ENCODE measurements at places on chromosomes 1 and 21. TPM values are rescaled to one million over a fixed set of nuclear protein-coding genes. Genes with fewer than 3 reads are reported as not detected.

- DNase-seq: peak; percentile 44
These were observed 458.0 kb upstream of the VAMP3 start for GRCh38 chr1:7313081-7313546.

The SMIM1 gene
- total RNA-seq: not detected

GRCh38 chr1:245440922-245441321 lies 286.1 kb downstream of the KIF26B start:
- DNase-seq: no peak

GRCh38 chr1:41444246-41444645 lies 40.2 kb downstream of the EDN2 start:
- DNase-seq: no peak

GRCh38 chr1:107545056-107545577 lies 404.3 kb downstream of the NTNG1 start:
- no peak for DNase-seq

DNA sequence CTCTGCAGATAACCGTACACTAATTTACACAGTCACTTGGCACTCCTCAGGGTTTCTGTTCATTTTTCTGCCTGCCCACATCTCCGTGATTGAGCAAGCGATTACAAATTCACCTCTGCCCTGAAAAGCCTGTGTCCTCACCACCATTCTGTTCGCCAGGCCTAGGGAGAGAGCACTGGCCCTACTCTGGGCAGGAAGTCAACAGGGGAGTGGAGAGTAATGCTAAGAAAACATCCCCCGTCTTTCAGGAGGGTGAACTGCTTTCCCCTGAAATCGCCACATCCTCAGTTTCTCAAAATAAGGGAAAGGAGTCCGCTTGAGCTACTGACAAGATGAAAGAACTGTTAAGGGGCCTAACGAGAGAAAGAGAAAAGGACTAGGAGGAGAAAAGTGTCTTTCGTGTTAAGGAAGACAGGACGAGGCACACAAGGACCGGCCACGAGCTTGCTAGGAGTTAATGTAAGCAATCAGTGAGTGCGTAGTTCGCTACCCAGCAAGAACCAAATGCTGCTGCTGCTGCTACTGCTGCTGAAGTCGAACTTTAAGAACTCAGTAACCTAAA lies 632 bp downstream of the PEX19 start:
- peak; percentile 62 for DNase-seq

DNA sequence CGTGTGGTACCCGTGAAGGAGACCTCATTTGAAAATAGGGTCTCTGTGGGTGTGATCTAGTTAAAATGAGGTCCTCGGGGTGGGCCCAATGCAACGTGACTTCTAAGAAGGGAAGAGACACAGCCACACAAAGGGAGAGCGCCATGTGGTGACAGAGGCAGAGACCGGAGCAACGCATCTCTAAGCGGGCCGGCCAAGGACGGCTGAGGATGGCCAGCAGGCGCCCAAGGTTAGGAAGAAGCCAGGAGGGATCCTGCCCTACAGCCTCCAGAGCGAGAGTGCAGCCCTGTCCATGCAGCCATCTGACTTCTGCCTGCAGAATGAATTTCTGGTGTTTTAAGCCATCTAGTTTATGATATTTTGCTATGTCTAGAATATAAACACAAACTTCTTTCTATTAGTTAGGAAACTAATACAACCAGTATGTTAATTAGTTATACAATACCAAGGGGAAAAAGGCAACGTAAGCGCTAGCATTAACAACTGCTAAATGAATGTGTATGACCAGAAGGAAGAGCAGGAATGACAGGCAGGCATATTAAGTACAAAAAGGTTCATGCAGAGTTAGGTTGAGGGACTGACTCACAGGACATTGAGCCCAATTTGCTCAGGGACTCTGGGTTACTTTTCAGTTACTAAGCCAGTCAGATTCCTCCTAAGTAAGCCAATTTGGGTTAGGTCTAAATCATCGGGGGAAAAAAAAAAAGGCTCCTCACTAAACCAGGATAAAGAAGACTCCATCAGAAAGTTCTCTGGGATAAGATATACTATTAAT lies 4.1 kb downstream of the CEP104 start:
- DNase-seq: no peak

The RAVER2 gene
- total RNA-seq: 10.1 TPM

- no peak for DNase-seq
These were observed 5.5 kb upstream of the CD1A start for GRCh38 chr1:158248771-158249170.

DNA sequence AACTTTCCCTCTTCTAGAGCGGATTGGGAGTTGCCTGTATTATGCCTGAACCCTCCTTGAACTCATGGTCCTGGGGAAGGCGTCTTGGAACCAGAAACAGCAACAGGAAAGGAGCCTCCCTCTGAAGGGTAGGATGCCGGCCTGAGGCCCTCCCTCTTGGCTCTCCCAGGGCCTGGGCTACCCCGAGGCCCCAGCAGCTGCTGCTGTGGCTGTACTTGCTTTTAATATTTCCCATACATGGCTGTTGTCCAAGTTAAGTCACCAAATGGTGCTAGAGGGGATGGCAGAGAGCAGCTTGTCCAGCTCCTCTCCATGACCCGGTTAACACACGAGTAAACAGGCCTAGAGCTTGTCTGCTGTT lies 10.5 kb downstream of the CHRNB2 start:
- peak; percentile 28 for DNase-seq

DNA sequence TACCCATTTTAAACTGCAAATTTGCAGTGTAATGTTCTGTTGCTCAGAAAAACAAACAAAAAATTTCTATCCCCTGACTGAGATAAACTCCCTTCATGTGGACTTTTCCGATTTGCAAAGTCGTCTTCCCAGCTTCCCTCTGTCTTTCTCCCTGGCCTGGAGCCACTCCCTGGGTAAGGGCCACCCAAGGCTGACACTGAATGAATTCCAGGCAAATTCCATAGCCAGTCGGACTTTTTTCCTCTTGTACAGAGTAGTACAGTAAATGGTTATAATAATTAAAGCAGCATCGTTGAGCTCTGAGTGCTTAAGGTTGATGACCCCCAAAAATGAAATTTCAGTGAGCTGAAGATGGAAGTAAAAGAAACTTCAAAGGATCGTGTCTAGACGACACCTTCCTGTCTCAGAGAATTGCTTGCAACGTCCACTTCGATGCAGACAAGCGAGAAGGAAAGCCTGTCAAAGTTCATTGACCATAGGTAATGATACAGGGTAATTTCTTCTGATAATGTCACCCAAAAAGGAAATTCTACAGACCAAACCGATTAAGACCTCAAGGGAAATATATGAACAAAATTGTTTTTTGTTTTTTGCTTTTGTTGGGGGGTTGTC lies 33.6 kb upstream of the LHX8 start:
- no peak for DNase-seq

DNA sequence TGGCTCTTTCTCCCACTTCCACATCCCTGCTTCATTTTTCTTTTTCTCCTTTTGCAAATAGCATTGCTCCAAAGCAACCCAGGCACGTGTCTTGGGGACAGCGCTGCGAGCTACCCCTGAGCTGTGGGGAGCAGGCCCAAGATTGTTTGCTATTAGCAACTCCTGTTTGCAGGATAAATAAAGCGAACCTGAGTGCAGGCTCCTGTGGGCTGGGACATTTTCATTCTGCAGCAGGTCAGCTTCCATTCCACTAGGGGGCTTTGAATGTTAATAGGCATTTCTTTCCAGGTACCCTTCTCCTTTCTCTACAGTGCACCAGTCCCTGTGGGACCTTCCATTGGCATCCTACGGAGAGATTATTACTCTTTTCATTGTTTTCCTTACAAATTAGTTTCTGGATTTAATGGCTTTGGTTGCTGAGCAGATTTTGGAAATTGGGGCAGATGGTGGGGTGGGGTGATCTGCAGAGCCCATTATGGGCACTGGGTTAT lies 54.0 kb downstream of the OLFML3 start:
- DNase-seq: peak; percentile 12

GRCh38 chr1:231618609-231619256 lies 7.9 kb upstream of the DISC1 start:
- peak; percentile 47 for DNase-seq

The HTR6 gene
- not detected for total RNA-seq

DNA sequence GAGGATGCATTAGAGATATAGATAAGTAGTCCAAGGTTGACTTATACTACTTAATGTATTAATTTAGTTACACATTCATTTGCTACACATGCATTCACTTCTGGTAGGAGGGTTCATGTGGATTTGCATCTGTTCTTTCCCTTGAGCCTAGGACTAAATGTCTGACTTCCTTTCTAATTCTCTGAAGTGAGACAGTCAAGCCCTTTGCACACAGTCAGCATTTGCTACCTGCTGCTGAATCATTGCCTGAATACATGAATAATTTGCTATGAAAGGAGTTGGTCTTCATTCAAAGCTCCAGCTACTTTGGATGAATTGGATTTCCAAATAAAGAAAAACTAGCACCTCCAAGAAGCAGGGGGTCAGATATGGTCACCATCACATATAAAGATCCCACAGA lies 154.8 kb upstream of the DAB1 start:
- no peak for DNase-seq

DNA sequence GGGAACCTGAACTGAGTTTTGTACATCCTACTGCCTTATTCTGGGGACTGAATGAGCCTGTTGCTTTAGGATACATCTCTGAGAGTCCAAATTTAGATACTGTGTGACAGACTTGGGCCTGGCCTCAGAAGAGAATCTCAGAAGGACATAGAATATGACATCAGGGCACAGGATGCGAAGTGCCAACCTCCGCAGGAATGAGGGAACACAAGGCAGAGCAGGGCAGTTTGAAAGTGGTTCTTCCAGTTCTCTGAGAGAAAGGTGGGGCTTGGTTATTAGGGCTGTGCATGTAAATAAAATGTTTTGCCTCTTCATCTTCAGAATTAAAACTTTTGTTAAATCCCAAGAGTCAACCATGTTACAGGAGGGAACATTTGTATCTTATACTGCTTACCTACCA lies 23.1 kb downstream of the TRAF5 start:
- DNase-seq: no peak

- peak; percentile 29 for DNase-seq
These were observed 21.1 kb downstream of the IPO9 start for GRCh38 chr1:201850053-201850397.

- peak; percentile 71 for DNase-seq
These were observed 139.6 kb upstream of the NRIP1 start for GRCh38 chr21:15204140-15204969.

The NBPF10 gene
- 0.24 TPM for total RNA-seq

- no peak for DNase-seq
These were observed 70.0 kb upstream of the FMN2 start for GRCh38 chr1:240021709-240022108.

DNA sequence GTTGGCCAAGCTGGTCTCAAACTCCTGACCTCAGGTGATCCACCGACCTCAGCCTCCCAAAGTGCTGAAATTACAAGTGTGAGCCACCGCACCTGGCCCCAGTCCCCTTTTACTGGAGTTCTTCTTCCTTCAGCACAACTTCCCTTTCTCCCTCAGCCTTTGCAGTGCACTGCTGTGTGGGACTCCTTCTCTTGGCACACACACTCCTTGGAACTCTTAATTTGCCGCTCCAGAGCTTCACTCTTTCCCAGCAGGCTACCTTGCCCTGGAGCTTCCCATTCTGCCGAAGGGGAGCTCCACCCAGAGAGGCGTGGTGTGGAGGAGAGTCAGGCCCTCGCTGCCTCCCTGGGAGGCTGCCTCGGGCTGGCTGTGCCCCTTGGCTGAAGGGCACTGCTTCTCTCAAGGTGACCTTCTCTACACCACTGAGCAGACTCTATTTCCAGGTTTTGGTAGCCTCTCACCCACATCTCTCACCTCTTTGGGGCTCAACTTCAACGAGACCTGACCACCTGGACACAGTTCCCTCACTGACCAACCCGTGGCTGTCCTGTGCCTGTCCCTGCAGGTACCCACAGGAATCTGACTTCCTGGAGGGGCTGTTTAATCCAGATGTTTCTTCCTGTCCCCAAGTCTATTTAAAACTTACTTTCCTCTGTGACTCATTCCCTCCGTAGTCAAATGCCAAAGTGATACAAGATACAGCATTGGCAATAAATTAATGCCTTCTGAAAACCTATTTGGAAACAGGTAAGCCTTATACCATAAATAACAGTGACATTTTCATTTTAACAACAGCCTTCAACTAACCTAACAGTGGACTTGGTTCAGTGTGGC lies 227.3 kb upstream of the KIAA0040 start:
- DNase-seq: peak; percentile 3

GRCh38 chr1:225425201-225425786 lies 2.5 kb downstream of the LBR start:
- no peak for DNase-seq

DNA sequence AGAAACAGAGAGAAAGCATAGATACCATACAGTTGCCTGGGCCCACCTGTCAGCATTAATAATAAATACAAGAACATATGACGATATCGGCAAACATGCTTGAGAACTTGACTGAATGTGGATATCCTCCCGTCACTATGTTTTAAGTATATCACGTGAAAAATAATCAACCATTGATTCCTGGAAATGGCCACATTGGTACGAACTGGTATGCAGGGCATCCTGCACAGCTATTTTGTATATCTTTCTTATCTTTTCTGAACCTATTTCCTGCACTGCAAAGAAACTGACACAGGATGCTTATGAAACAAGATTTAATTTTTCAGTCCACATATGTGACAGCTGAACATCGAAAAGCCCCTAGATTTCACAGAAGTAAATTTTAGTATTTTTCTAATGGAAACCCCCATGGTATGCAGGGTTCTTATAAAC lies 22.8 kb upstream of the RGS1 start:
- no peak for DNase-seq

The FCRL6 gene
- total RNA-seq: 14.7 TPM

The PGM1 gene
- total RNA-seq: 65.2 TPM

- no peak for DNase-seq
These were observed 197.7 kb upstream of the DUSP10 start for GRCh38 chr1:221939607-221940006.

The TIAM1 gene
- 14.0 TPM for total RNA-seq

DNA sequence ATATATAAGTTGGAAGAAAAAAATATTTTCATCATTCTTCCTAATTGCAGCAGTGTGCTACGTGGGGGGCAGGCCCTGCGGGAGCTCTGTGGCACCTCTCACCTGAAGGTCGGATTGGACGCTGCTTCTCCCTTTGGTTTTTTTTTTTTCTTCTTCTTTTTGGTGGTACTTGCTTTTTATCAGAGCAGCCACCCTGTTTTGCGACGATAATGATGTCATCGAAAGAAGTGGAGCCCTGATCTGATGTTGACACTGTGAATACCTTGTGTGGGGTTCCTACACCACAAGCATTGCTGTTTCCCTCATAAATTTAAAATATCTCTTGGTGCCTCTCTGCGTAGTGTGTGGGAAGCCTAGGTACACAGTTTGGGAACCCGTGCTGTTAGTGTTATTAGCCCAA lies 5.5 kb downstream of the TRAPPC10 start:
- no peak for DNase-seq

The KISS1 gene
- not detected for total RNA-seq

GRCh38 chr1:110384581-110385321 lies 6.1 kb downstream of the SLC16A4 start:
- DNase-seq: no peak
